Activated CD4-positive, alpha-beta T cell treated with anti-CD3 and anti-CD28 coated beads, Interleukin-2, amount 50 U/mL, for 48 hours (primary cell): ENCODE measurements at places on chromosomes 2 and 18.

- DNase-seq, result no peak
Measured at GRCh38 chr2:62708751-62709150, 3.2 kb downstream of the EHBP1 start.

DNA sequence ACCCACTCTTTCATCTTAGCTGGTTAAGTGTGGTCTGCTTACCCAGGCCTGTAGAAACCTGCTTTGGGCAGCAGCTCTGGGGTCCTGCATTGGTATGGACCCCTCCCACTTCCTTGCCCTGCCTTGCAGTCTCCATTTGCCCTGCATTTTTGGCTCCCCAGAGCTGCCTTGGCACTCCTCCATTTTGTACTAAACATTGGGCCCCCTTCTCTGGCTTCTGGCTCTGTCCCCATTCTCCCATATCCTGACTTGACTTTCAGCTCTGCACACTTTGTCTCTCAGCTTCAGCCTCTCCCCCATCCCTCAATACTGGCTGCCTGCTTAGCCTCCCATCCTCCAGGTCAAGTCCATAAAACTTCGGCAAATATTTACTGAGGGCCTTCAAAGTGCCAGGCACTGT, 145.5 kb upstream of the PELI1 start:
- DNase-seq, result no peak

- peak; percentile 83 for DNase-seq
Measured at GRCh38 chr2:204177977-204178522, 241.5 kb downstream of the ICOS start.

DNA sequence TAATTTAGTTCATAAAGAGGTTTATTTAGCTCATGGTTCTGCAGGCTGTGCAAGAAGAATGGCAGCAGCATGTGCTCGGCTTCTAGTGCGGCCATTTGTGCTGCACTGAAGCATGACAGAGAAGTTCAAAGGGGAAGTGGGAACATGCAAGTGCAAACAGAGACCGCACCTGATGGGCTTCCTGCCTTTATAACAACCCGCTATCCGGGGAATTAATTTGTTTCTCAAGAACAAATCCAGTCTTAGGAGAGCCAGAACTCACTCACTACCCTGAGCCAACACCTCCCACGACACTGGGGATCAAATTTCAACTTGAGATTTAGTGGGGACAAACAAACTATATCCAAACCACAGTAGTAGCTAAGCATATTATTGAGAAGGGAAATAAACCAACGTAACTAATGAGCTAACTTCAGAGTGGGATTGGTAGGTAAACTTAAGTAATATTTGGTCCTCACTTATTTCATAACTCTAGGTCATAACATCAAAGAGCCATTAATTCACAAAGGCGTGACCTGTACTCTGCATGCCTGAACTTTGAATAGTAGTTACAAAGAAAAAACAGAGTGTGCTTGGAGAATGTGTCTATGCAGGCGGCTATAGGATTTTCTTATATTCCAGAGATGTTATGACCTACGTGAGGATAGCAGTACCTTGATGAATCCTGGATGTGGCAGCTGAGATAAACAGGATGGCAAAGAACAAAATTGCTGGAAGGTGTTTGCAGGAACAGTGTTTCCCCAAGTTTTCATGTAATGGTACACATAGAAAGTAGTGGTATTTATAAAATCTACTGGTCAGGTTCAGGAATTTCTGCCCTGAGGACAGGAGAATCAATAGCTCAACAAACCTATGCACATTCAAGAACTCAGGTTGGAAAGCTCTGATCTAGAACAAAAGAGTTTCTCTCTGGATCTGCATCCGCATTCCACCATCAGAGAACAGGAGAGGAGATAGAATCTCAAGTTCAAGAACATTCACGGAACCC, 845.9 kb upstream of the ID2 start:
- DNase-seq, result no peak

DNA sequence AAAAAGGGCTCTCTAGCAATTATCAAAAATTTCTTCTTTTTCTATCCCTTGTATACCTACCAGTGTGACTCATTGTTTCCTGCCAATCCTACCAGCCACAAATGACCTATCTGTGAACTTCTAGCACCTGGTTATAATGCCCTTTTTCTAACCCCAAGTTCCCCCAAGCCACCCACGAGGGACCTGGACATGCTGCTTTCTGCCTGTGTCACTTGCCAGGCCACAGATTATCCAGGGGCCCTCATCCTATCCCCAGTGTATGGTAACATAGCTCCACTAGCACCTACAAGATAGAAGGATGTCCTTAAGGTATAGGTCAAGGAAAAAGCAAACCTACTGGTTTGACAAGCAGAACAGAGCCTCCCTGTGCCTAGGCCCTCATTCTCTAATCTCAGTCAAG, 26.8 kb downstream of the AAK1 start:
- peak; percentile 38 for DNase-seq

GRCh38 chr2:109285244-109285651, 156.2 kb downstream of the SH3RF3 start:
- no peak for DNase-seq

- DNase-seq, result no peak
Measured at GRCh38 chr2:183248866-183249567, 124.8 kb downstream of the NUP35 start.
